NCI-H1436 treated with DMSO at 0.1 percent for 48 hours (cell line): ENCODE measurements at places on chromosomes 11 and 22.

GRCh38 chr11:119361056-119361787, 14.7 kb upstream of the MFRP start:
- DNase-seq, result no peak

DNA sequence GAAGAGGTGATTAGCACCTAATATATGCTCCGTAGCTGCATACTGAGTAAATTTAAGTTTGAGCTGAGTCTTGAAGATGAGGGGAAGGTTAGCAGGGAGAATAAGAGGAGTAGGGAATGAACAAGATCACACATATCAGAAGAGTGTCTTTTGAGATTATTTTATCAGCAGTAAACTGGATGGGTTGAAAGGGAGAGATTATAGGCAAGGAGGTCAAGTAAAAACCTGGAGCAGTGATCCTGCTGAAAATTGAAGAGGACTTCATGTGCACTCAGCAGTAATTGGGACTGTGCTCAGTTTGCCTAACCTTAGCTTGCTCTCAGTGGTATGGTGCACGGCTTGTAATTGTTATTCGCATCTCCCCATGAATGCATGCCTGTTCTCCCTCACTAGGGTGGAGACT, 79.5 kb upstream of the PICALM start:
- DNase-seq, result no peak

DNA sequence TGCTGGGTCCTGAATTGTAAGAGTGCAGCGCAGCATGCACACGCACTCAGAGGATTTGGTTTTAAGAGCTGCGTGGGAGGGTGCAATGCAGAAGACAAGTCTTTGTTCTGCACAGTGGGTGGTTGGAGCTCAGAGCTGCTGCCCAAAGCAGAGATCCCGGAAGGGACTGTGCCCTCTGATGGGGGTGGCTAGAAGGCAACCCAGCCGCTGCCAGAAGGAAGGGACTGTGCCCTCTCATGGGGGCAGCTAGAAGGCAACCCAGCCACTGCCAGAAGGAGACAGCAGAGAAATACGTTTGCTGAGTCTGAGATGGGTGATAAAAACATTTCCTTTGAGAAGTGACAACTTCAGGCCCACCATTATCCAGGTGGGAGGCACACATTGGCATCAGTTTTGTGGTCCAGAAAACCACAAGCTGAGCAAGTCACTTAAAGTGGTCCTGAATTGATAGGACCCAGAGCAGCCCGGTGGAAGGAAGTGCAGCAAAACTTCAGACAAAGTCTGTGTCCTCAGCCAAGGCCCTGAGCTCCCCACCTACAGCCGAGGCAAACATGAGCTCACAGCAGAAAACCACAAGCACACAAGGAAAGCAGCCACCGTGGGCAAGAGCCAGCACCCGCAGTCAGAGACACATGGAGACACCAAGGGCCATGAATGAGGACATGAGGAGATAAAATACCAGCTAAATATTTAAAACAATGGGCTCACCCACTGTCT, 4.3 kb downstream of the KRTAP5-6 start:
- DNase-seq, result no peak

- DNase-seq, result no peak
Measured at GRCh38 chr11:133930767-133931448, 25.9 kb downstream of the IGSF9B start.

- no peak for DNase-seq
Measured at GRCh38 chr22:31302006-31302405, 9.7 kb upstream of the PIK3IP1 start.

- DNase-seq, result no peak
Measured at GRCh38 chr11:129313541-129314297, 61.9 kb upstream of the BARX2 start.

DNA sequence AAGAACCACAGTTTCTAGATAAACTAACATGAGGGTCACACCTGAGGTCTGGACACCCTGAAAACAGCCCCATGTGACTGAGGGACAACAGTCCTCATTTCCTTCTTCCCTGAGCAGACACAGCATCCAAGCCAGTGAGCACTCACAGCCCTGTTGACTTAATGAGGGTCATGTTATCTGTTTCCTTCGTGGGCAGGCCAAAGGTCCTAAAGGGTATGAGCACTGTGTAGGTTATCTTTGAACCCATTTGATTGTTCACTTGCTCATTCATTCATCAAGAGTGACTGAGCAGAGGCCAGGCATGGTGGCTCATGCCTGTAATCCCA, 170.7 kb upstream of the B3GAT1 start:
- DNase-seq, result no peak

DNA sequence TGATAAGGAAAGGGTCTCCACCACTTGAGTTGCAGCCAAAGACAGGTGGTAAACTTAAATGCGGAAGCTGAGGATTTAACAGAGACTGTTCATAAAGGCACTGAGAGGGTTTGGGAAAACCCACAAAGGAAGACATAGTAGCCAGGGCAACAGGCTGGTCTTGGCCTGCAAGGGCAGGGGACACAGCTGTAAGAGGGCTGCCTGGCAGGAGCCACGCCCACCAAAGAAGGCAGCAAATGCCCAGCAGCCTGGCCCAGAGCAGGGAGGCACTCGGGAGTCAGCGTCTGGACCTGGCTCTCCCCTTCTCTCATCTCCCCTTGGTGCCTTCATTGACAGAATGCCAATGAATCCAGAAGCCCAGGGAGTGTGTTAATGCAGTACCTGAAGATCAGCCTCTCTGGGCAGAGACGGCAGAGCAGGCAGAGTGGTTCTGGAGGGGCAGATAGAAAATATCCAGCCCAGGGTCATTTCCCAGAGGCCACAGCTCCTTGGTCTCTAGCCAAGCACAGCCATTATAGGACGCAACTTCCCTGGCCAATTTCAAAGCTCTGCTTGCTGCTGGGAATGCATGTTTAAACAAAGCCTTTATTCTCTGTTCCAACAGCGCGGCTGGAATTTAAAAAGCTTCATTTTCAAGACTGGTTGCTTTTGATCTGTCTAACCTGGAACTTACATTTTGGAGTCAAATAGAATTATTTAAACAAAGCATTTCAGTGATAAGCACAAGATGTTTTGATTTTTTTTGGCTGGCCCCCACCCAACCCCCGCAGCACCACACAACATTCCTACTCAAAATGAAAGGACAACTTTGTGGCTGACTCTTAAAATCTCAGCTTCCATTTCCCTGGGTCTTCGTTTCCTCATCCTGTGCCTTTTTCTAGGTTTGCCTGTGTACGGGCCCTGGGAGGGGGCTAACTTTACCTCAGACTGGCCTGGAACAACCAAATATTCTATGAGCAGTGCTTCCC, 125.6 kb upstream of the LMO1 start:
- DNase-seq, result no peak

- no peak for DNase-seq
Measured at GRCh38 chr11:96167787-96168186, 175.2 kb downstream of the MAML2 start.

DNA sequence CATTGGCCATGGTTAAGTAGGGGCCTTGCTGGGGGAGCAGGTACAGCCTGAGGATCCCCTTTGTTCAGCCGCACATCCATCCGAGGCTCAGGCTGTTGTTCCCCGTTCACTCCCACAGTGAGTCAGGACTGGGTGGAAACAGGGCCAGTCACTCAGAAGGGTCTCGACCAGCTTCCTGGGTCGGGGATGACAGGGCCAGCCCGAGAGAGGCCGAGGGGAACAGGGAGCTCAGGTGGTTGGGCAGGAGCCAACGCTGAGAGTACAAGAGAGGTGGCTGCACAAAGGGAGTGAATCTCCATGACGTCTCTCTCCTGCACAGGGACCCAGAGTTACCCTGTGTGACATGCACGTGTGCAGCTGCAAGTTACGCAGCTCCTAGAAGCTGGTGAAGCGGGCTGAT, 97.2 kb upstream of the SHANK2 start:
- DNase-seq, result no peak

GRCh38 chr22:22703715-22704114, 59.3 kb downstream of the GGTLC2 start:
- no peak for DNase-seq

DNA sequence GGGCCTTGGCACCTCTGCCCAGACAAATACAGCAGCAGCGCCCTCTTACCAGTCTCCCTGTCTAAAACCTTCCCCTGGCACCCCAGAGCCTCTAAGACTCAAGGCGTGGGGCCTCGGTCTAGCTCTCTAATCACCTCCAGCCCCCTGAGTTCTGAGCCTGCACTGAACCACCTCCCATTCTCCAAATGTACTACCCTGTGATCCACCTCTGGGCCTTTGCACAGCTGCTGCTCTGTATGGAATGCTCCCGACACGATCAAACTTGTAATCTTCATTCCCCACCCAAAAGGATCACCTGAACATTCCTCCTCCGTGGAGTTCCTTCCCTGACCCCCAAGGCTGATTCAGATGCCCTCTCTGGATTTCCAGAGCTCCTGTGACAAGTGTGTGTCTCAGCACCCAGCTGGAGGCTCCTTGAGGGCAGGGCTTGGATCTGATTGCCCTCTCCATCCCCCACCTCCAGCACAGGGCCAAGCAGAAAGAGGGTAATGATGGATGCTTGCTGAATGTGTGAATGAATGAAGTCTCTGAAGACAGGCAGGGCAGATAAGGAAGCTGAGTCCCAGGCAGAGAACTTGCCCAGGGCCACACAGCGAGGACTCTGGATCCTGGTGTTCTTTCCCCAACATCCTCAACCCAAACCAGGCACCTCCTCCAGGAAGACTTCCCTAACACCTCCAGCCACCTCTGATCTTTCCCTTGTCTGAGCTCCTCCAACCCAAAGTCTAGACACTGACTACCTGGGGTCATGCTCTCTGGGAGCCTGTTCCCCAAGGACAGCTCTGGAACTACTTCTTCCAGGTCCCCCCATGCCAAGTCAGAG, 18.3 kb downstream of the STARD10 start:
- DNase-seq, result no peak

DNA sequence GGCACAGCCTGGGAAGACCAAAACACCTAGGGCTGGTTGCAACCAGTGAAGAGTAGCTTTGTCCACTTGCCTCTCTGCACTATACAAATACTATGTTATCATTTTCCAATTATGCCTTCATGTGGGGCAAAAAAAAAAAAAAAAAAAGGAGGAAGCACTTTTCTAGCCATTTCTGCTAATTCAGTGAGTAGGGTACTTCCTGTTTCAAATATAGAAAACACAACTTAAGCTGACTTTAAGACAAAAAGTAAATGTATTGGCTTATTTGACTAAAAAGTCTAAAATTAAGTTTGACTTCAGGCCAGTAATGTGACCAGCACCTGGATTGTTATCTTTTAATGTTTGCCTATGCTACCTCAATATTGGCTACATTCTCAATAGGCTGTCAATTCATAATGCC, 15.3 kb downstream of the CCDC73 start:
- no peak for DNase-seq

- DNase-seq, result peak; percentile 7
Measured at GRCh38 chr11:121722431-121723245, 269.9 kb upstream of the SORL1-AS1 start.

DNA sequence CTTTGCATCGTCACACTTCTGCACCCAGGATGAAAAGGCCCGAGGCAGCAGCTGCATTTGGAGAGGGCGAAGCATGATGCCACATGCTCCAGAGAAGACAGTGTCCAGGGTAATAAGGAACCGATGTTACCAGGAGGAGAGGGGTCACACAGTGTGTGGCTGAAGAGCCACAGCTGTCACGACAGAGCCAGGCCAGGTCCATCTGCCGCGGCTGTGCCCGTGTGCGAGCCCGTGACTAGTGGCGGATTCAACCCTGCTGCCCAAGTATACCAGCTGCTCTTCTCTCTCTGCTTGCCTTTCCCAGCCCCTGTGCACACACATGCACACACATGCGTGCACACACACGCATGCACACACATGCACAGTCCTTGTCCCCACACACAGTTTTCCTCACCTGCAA, 1432.5 kb downstream of the BRD1 start:
- no peak for DNase-seq

DNA sequence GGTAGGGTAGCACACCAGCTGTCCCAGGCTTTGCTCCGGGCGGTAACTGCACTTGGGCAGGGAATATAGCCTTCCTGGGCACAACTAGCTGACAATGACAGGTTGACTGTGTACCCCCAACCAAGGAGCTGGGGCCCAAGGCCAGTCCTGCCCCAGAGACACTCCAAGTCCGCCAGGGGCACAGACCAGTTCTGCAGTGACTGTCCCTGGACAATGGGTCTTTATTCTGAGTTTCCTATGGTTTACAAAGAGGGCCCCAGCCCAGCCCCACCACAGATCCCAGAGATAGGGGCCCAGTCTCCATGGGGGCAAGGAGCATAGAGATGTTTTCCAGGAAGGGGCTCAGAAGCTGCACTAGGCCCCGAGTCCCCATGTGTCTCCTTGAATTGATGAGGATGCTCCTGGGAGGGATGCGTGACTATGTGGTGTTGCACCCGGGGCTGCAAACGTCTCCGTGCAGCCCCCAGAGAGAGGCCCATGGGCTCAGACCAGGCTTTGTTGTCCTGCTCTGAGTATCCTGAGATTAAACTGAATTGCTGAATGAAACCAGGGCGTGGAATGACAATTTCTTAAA, 48.4 kb downstream of the CD6 start:
- no peak for DNase-seq

DNA sequence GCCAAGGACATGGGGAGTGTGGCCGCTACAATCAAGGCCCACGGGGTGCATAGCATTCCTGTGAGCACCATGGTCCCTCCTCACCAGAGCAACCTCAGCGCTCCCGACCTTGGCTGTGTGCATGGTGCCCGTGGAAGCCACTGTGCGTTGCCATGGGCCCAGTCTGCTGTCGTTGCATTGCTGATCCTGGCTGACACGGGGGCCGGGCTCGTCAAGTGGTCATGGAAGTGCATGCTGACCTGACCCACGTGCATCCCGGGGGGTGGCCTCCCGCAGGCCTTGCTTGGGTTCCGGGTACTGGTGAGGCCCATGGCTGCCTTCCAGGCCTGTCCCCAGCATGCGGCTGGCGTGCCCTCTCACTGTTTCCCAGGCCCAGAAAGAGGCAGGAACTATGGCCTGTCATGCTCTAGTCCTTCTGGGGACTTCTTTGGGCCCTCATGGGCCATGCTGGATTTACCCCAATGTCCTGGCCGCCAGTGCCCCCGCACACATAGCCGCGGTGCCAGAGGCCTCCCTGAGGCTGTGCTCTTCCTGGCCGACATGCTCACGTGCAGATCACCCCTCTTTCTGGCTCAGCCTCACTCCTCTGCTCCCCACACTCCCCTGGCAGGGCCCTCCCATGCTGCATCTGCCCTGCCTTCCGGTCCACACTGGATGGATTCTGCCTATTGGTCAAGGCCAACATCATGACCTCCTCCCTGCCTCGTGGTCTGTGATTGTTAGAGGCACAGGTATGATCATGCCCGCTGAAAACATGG, 1258.0 kb downstream of the BRD1 start:
- DNase-seq, result no peak

DNA sequence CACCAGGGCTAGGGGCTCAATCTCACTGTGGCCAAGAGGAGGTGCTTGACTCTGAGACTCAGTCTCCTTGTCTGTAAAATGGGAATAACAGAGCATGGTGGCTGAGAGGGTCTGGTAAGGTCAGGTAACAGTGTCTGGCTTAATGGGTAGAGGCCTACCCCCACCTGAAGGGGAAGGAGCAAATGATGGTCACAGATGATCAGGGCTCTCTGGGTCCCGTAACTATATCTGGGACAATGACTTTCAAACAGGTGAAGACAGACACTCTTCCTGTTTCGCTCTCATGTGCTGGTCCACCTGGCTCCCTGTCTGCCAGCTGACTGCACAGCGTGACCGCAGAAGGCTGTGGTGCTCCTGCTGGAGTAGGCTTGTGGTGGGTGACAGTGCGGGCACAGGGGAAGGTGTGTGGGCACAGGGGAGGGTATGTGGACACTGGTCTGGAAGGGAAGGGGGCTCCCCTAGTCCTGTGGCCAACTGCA, 4.0 kb downstream of the A4GALT start:
- DNase-seq, result no peak
